ENCODE measurements at places on chromosomes 3 and 15.

GRCh38 chr3:159787178-159787574 lies 201.5 kb upstream of the IL12A start:
- DNase-seq = no peak

DNA sequence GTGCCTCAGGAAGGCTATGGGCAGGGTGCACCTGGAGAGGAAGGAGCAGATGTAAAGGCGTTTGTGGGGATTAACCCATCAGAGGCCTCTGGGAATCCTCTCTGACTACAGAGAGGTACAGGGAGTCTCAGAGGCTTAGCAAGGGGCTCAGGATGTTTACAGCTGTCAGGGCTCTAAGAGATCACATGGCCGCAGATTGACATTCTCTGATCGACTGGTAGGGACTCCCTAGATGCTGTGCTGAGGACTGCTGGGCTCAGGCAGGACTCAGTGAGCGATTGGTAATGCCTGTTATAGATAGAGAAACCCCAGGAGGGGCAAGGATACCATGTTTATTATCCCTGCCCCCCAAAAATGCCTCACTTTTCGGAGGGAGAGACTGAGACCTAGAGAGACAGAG lies 103.5 kb downstream of the CORO2B start:
- no peak for DNase-seq

- no peak for DNase-seq
Observed at GRCh38 chr3:156170571-156170970, 50.2 kb downstream of the KCNAB1 start.

DNA sequence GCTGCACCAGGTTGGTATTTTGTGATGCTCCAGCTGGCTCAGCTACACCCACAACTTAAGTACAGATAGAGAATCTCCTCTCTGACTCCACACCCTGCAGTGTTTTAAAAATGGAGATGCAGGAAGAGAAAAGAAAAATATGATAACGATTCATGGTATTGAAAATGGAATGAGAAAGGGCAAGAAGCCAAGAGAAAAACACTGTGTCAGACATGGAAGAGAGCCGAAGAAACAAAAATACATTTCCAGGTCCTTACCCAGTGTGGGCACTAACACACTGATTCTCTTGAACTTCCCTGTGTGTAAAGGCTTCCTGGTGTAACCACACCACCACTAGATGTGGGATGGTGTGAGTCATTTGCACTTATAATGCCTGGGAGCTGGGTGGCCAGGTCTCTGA lies 93.1 kb downstream of the GMPS start:
- no peak for DNase-seq

DNA sequence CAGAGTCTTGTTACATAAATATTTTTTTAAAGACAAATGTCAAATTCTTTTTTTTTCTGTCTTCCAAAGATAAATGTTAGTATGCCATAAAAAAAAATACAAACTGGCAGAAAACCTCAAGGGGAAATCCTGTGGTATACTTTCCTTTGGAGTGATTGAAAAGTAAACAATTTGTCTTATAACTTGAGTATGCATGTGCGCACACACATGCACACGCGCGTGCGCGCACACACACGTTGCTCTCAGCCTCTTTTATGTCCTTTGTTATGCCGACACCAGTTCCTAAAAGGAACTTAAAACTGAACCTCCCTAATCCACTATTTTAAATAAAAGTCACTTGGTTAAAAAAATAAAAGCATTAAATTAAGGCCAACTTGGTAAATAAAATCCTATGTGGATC lies 58.1 kb downstream of the TGFBR2 start:
- DNase-seq = no peak

Measured in glutamatergic neuron (in vitro differentiated cells).